ENCODE measurements at places on chromosomes 6 and 20.

- no peak for DNase-seq
Measured at GRCh38 chr20:20003031-20003954, 13.9 kb upstream of the NAA20 start.

DNA sequence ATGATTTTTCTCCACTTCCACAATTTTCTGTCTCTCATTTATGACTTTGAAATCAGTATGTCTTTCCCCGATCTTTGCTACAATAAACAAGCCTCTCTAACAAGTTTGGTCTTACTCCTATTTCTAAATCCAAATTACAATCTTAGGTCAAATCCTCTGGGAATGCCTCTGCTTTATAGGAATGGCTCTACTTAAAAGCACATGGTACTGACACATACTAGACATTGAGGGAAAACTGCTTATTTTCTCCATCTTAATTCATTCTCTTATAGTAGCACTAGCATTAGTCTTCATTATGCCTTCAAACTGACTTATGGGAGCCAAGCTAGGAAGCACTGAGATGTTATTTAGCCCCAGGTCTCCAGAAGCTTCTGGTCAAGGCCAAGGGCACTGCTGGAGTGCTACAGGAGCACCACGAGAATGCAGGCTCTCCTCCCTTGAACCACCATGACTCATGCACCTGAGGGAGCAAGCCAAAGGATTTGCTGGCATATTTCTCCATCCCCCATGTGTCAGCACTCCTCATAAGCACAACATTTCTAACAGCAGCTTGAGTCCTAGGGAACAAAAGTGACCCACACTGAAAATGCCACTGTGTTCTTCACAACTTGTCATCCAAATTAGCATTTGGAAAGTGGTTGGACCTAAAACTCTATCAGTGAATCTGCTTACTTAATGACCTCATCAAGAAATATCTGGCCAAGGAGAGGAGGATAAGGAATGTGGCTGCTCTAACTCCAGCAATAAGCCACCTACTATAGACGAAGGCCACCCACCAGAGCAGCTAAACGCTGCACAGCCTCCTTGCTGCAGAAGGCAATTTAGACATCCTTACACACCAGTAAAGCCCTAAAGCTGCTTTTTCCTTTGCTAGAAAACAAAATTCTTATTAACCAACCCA, 156.8 kb upstream of the KCNQ5 start:
- no peak for DNase-seq

- DNase-seq, result no peak
Measured at GRCh38 chr20:61941721-61942405, 123.8 kb downstream of the TAF4 start.

DNA sequence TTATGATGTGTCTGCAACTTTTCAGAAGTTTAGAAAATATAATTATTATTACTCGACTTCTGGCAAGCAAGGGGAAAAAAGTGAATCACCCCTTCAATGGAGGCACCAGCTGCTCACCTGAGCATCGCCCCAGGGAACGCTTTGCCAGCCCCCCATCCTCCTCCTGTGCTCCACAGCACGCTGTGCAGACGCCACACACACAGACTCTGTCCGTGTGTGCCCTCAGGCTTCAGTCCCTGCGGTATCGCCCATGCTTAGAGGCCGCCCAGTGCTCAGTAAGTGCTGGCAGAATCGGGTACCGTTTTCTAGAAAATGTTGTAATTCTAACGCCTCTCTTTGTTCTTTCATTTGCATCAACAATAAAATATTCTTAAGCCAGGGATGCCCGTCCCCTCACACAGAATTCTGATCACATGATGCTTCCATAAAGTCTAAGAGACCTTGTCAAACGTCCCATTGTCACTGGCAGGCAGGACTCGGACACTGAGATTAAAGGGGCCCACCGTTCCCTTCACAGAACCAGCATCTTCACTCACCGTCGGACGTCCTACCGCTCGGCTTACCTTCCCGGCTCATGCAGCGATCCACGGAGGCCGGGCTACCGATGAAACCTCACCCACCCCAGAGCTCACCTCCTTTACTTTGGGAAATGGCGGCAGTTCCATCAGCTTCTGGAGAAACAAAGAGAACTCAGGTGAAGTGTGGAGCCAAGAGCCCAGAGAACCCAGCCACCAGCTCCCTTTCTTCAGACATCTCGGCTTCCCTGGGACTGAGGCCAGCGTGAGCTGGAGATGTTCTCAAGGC, 105.5 kb downstream of the DLL1 start:
- DNase-seq, result no peak

DNA sequence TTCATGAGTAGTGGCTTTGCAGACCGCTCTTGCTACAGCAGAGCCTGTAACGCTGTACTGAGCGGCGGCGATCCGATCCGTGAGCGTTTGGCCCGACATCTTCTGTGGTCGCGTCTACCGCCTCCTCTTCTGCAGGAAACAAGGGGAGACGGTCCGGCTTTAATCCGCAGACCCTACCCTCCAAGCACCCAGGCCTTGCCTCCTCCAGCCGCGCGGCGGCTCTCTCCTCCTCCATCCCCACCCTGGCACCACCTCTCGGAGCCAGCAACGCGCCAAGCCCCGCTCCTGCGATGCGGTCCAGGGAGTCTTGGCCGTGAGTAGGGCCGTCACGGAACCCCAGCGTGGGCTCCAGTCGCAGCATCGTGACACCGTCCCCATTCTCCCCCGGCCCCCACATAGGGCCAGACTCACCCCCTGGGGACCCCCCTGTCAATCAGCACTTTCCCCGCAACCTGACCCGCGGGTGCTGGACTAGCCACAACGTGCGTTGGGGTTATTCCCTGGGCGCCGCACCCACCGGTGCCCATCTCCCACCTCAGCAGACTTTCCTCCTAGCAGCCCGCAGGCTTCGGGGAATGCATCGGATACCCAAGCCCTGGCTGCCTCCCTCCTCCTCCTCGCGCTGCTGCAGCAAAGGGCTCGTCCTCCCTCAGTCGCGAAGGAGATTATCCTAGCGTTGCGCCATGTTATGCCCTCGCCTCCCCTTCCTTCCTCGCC, 914 bp downstream of the SNAP91 start:
- no peak for DNase-seq

GRCh38 chr6:110723017-110723416, 92.3 kb downstream of the CDK19 start:
- DNase-seq, result no peak

GRCh38 chr20:8385247-8385646, 253.2 kb downstream of the PLCB1 start:
- DNase-seq, result no peak

- no peak for DNase-seq
Measured at GRCh38 chr20:14009208-14009607, 13.9 kb downstream of the MACROD2 start.

GRCh38 chr6:13071550-13072345, 256.6 kb downstream of the TBC1D7 start:
- no peak for DNase-seq

DNA sequence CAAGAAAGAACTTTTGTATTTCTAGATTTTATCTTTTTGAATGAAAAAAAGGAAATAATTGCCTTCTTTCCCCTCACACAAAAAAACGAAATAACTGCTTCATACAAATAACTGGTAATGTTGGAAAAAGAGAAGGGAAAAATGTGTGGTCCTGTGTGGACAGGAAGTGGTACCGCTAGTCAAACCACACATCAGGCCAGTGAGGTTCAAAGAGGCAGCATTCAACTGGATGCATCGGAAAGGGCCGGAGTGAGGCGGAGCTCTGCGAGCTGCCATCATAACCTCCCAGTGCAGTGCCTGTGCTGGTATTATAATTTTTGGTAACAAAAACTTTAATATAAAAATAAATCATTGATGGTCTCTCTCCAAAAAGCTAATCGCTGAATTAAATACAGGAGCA, 111.2 kb downstream of the IRF4 start:
- no peak for DNase-seq

DNA sequence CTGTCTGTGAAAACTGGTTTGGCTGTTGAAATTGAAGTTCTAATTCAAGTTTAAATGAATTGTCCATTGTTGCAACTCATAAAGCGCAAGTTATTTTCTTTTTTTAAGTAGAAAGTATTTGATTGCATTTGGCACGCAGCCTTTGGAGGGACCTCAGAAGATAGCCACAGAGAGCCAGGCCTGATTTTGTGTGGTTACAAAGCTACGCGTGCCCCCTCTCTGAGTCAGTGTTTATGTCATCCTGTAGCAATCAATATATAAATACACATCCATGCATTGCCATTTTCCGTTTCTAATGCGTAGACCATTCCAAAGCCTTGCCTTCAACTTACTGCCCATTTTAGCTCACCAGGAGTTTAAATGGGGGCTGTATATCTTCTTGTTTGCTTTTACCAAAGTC, 173.2 kb downstream of the TMEM242 start:
- no peak for DNase-seq

All from activated CD4-positive, alpha-beta T cell treated with anti-CD3 and anti-CD28 coated beads, Interleukin-2, amount 50 U/mL, for 1 hour (primary cell).